ENCODE measurements at places on chromosomes 4 and X. TPM values are rescaled to one million over a fixed set of nuclear protein-coding genes. Genes with fewer than 3 reads are reported as not detected.

GRCh38 chr4:120466429-120466828 is 399.8 kb upstream of the MAD2L1 start:
- no peak for DNase-seq

GRCh38 chr4:8938623-8939022 is 67.0 kb upstream of the HMX1 start:
- DNase-seq, result no peak

DNA sequence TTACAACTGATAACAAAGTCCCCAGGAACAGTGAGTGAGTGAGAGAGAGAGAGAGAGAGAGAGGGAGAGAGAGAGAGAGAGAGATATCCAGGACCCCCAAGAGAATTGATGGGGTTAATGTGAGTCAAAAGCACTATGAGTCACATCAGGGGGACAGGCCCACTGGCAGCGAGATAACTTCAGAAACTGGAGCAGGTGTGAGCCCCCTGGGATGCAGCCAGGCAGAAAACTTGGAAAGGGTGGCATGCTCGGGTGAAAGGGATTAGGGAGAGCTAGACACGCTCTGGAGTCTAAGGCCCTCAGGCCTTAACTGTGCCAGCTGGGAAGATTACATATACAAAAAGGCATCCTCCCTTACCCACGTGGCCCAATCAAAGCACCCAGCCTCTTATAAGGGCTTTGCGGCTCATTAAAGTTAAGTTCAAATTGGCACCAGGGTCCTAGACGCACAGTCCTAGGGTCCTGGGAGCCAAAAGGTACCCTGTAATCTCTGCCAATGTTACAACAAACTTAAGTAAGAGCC is 841 bp downstream of the ACOT9 start:
- DNase-seq, result peak; percentile 78

Gene MAGEA9B
- under 0.01 TPM for total RNA-seq

- no peak for DNase-seq
Measured at GRCh38 chr4:64893205-64893604, 484.0 kb upstream of the TECRL start.

- DNase-seq, result peak; percentile 10
Measured at GRCh38 chr4:5827108-5828004, 65.5 kb downstream of the CRMP1 start.

DNA sequence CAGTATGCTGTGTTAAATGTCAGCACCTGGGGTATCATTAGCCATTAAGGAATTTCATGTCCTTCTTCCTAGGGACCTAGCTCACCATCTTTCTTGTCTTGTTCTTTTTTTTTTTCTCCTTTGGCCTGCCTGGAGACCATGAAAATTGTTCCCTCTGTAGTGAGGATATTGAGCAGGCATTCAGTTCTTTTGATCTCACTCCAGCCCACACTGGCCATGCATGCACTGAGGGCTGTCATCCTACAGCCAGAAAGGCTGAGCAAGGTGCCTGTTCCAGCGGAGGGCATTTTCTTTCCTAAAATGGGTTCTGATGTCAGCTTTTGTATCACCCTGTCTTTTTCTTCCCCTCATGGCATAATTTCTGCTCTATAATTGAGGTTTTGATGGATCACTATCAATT is 275.9 kb upstream of the HAND2 start:
- DNase-seq, result no peak

DNA sequence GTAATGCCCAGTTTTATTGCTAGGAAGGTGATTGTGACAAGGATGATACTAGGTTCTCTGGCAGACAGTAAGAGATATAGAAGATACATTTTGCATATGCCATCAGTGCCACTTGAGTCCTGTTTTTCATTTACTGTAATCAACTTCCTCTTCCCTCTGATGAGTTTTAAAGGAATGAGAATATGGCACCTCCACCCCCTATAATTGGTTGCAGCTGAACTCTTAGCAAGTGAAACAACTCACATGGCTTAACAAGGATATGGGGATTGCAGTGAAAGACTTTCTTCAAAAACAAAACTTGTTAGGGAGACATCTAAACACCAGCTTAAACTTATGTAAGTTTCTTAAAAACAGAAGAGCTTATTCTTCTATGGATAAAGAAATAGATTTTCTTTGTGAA is 90.0 kb downstream of the AREG start:
- peak; percentile 29 for DNase-seq

GRCh38 chrX:37509349-37509748 is 62.1 kb upstream of the LANCL3 start:
- peak; percentile 2 for DNase-seq

GRCh38 chr4:135204311-135204710 is 1002.7 kb upstream of the PABPC4L start:
- no peak for DNase-seq

All from fibroblast of villous mesenchyme (primary cell).